ENCODE measurements at places on chromosomes 4 and X.

- DNase-seq = no peak
Observed at GRCh38 chr4:91502365-91502764, 801.4 kb upstream of the GRID2 start.

GRCh38 chr4:141705747-141706377, 69.5 kb downstream of the IL15 start:
- no peak for DNase-seq

DNA sequence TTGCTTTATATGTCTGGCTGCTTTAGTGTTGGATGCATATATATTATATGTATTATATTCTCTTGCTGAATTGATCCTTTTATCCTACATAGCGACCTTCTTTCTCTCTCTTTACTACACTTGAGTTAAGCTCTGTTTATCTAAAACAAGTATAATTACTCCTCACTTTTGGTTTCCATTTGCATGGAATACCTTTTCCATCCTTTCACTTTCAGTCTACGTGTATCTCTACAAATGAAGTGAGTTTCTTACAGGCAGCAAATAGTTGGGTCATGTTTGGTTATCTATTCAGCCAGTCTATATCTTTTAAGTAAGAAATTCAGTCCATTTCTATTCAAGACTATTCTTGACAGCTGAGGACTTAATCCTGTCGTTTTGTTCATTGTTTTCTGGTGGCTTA, 167.5 kb upstream of the USP38 start:
- no peak for DNase-seq

DNA sequence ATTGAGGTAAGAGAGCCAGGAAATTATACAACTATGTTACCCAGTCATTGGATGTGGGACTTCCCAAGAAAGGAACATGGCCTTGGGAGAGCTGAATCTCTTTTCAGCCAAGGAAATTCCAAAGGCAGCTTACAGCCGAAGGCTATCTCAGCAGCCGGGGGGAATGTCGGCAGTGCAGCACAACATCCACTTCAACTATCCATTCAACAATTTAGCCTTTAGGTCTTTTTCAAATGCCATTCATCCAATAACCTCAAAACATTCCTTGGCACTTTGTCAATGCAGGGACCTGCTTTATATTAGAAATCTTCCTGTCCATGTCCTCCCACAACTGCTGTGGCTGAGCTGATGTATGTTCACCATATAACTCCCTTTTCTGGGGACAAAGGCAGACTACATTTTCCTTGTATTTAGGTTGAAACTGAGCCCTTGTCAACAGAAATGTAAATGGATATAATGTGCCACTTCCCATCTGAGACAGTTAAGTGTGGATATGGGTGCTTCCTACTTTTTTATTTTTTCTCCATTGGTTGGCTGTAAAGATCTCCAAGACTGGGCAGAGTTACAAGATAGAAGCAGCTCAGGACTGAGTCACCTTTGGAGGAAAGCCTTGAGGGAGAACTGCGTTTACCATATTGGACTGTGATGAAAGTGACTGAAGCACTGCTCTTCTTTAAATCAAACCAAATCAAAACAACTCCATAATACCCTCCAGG, 94.8 kb downstream of the GPRIN3 start:
- DNase-seq = no peak

- DNase-seq = no peak
Observed at GRCh38 chrX:153491918-153492317, 2.9 kb upstream of the BGN start.
